ENCODE measurements at places on chromosomes 11 and 22. TPM values are rescaled to one million over a fixed set of nuclear protein-coding genes. Genes with fewer than 3 reads are reported as not detected.

DNA sequence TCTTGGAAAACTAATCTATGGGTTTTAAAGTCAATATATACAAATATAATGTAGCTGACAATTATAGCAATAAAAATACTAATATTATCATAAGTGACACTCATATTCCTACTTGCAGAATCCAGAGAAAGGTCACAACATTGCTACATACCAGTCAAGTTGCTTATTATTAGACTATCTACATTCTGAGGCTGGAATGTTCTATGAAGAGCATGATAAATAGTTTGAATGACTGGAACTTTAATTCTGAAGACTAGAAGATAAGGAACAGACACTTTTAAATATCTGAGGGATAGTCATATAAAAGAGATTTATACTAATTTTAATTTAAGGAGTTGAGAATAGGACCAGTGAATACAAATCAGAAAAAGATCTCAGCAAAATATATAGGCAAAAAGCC is 146.0 kb downstream of the GUCY1A2 start:
- DNase-seq: no peak

GRCh38 chr11:66579017-66579606 is 10.7 kb upstream of the CTSF start:
- peak; percentile 69 for DNase-seq

Gene LMO1
- total RNA-seq: 0.27 TPM

GRCh38 chr11:82791779-82792178 is 58.1 kb upstream of the FAM181B start:
- DNase-seq: peak; percentile 72

DNA sequence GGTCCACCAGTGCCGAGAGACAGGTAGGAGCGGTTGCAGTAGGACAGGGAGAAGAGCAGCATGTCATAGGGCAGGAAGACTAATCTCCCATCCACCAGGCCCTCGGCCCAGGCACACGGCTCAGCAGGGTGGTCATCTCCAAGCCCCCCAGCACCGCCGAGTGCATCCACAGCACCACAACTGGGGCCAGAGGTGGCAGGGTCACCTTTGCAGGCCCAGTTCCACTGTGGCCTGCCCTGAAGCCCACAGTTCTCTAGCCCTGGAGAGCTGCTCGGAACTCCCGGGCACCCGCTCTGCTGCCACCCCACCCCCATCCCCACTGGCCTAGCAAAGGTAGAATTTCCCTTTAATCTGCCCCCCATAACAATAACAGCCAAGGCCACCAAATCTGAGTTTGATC is 49.1 kb upstream of the LRRC32 start:
- DNase-seq: no peak

Gene APOBEC3G
- total RNA-seq: 38.8 TPM

Gene GGTLC2
- total RNA-seq: not detected

DNA sequence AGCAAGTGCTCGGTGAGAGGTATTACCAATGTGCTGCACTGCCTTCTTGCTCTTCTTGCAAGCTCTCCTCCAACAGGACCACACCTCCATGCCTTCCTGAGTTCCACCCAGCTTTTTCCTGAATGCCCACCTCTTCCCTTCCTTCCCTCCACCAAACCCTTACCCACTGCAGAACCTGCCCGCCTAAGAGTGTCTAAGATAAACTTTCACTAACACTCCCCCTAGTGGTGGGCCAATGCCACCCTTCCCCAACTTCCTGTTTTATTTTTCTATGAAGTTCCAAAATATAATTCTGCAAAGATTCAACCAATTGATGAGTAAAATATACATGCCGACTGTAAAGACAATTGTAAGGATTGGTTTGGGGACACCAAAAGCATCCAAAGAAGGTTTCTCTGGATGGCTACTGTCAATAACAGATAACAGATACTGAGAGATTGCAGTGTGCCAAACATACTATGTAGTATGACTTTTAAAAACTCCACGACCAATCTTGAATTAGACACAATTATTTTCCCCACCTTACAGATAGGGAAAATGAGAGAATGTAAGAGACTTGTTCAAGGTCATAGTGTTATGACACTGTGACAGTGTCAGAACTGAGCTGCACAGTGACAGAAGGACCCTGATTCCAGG is 38.6 kb upstream of the BMAL1 start:
- DNase-seq: peak; percentile 52
